Pulmonary artery endothelial cell (primary cell): ENCODE measurements at places on chromosomes 2 and 18. TPM values are rescaled to one million over a fixed set of nuclear protein-coding genes. Genes with fewer than 3 reads are reported as not detected.

IMP4 gene
- 127 and 144 TPM in 2 replicates for total RNA-seq

TRIM43 gene
- total RNA-seq: not detected in 2 replicates

RGPD8 gene
- 7.5 and 12.6 TPM in 2 replicates for total RNA-seq

MAPK4 gene
- total RNA-seq: not detected in 2 replicates

C2orf78 gene
- not detected in 2 replicates for total RNA-seq

WDCP gene
- 11.3 and 23.4 TPM in 2 replicates for total RNA-seq

FHOD3 gene
- total RNA-seq: 0.07 TPM in 2 replicates

ZNF385B gene
- total RNA-seq: not detected in 2 replicates

TPO gene
- total RNA-seq: not detected in 2 replicates

SERPINB13 gene
- total RNA-seq: not detected in 2 replicates

SPC25 gene
- 4.4 and 9.0 TPM in 2 replicates for total RNA-seq

AGXT gene
- not detected in 2 replicates for total RNA-seq

METTL5 gene
- total RNA-seq: 44.2 and 47.3 TPM in 2 replicates

CFAP65 gene
- under 0.01 TPM in 1 of 2 replicates, not detected in the other for total RNA-seq

MDH1B gene
- 0.26 and 0.35 TPM in 2 replicates for total RNA-seq

CYP26B1 gene
- total RNA-seq: 0.13 and 0.78 TPM in 2 replicates

CGREF1 gene
- 1.7 and 4.6 TPM in 2 replicates for total RNA-seq

CD8B2 gene
- total RNA-seq: not detected in 2 replicates

CDCA7 gene
- 8.8 and 16.7 TPM in 2 replicates for total RNA-seq

SPDYA gene
- total RNA-seq: 0.79 and 1.0 TPM in 2 replicates

AMER3 gene
- total RNA-seq: not detected in 2 replicates

CXCR4 gene
- total RNA-seq: 30.5 and 126 TPM in 2 replicates

CRYBA2 gene
- total RNA-seq: not detected in 2 replicates

TCF23 gene
- total RNA-seq: not detected in 2 replicates

ARHGAP15 gene
- not detected in 2 replicates for total RNA-seq

MC2R gene
- total RNA-seq: not detected in 2 replicates

C2orf81 gene
- 0.13 and 0.28 TPM in 2 replicates for total RNA-seq

DOK6 gene
- total RNA-seq: under 0.01 TPM in 1 of 2 replicates, not detected in the other

LOXHD1 gene
- not detected in 2 replicates for total RNA-seq
